ENCODE measurements at places on chromosomes 13 and 19. TPM values are rescaled to one million over a fixed set of nuclear protein-coding genes. Genes with fewer than 3 reads are reported as not detected.
A peak's percentile ranks its signal among the peaks of the same experiment; 100 is the strongest.

DNA sequence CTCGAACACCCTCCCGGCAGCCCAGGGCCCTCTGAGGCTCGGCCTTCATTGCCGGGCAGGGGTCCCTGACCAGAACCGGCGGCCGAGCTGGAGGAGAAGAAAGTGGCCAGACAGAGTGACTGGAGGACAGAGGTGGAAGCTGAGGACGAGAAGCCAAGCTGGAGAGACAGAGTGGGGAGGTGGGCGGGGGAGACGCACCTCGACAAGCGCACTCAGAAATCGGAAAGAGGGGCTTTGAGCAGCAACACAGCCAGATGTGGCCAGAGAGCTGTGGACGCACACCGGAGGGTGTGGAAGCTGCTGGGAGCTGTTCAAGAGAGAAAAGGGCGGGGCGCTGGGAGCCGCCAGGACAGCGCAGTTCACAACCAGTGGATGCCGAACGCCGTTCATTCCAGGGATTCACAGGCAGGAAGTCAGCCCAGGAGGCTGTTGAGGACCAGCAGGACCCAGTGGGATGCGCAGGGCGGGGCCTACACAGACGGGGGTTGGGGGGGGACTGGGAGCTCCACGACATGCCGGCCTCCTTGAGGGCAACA is 28.2 kb upstream of the C13orf46 start:
- no peaks in the 10 kb centered on the region for H3K36me3 ChIP-seq
- no peaks in the 10 kb centered on the region for H3K27me3 ChIP-seq
- no peak overlapping the region for H3K4me3 ChIP-seq
- DNase-seq, result no peak

DNA sequence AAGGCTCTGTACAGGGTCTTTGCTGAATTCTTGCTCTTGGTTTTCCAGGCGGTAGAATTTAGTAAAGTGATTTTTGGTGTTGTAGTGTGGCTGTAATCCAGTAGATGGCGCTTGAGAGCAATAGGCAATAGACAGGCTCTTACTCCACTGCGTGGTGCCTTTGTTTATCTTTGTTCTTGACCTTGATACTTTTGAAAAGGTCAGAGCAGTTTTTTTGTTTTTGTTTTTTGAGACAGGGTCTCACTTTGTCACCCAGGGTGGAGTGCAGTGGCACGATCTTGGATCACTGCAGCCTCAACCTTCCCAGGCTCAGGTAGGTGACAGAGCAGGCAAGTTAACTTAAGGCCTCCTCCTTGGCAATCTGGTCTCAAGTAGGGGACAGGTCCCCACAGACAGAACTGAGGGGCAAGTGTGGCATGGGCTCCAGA is 12.2 kb upstream of the LILRA5 start:
- H3K36me3 ChIP-seq, result no peaks in the 10 kb centered on the region
- no peak overlapping the region for H3K27ac ChIP-seq
- no peak overlapping the region for H3K4me3 ChIP-seq
- H3K27me3 ChIP-seq, result no peaks in the 10 kb centered on the region
- no peak for DNase-seq
- no peaks in the 10 kb centered on the region for H3K4me1 ChIP-seq

DNA sequence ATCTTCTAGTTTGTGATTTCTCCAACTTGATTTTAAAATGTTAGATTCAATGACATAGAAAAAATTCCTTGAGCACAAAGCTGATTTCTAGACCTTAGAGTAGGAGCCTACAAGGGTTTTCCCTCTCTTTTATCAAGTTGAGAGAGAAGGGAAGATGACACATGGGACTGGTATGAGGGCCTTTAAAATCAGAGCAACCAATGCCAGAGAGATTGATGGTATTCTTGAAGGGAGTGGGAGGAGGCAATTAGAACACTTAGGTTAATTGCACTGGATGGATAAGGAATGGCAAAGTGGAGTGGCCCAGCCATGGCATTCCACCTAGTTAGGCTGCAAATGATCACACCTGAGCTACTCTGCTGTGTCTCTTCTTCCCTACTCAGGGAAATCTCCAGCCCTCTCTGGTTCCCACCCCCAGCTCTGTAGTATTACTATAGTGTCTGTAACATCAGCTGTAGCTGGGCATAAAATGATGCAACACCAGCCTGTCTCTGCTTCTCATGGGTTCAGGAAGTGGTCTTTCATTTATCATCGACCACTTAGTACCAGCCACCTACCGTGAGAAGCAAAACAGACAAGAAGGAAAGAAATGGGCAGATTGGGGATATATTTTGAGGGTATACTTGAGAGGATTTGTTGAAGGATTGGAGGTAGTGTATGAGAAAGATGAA is 333.6 kb downstream of the DLEU7 start:
- no peak for DNase-seq
- no peaks in the 10 kb centered on the region for H3K27me3 ChIP-seq
- no peaks in the 10 kb centered on the region for H3K36me3 ChIP-seq

Gene NOTCH3
- 166 TPM for total RNA-seq

DNA sequence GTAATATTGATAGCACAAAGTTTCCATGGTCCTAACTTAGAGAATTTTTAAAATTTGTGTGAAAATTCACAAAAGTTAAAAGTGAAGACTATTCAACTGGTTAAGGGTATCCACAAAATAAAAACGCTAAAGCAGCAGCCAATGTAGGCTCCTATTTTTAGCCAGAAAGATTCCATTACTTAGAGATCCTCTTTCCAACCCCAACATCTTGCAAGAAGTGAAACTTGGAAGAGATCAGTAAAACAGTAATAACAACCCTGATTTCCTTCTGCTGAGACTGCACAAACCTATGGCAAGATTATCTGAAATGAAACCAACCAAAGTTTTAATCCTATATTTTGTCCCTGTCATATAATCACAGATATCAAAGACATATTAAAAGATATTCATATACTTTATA is 8.5 kb downstream of the TBC1D4 start:
- H3K36me3 ChIP-seq, result no peaks in the 10 kb centered on the region
- no peak overlapping the region for H3K4me3 ChIP-seq
- H3K27ac ChIP-seq, result no peak overlapping the region
- H3K27me3 ChIP-seq, result no peaks in the 10 kb centered on the region
- no peak for DNase-seq

DNA sequence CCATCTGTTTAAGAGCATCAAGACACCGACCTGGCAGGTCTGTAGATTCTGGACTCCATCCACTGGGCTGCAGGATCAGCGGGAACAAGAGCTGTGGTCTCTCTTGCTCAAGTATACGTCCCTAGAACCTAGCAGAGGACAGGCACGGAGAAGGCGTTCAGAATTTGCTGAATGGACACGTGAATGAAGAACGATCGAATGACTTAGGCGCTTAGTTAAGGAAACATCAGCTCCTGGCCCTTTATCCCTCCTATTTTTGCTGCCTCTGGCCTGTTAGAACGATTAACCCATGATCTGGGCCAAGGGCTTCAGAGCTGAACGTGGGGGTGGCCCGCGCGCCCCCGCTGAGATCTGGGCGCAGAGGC is 953 bp downstream of the DZIP1 start:
- H3K4me1 ChIP-seq, result no peaks in the 10 kb centered on the region
- H3K36me3 ChIP-seq, result no peaks in the 10 kb centered on the region
- H3K27ac ChIP-seq, result peak overlapping the region; percentile 84
- H3K4me3 ChIP-seq, result peak overlapping the region; percentile 67
- H3K27me3 ChIP-seq, result no peaks in the 10 kb centered on the region

DNA sequence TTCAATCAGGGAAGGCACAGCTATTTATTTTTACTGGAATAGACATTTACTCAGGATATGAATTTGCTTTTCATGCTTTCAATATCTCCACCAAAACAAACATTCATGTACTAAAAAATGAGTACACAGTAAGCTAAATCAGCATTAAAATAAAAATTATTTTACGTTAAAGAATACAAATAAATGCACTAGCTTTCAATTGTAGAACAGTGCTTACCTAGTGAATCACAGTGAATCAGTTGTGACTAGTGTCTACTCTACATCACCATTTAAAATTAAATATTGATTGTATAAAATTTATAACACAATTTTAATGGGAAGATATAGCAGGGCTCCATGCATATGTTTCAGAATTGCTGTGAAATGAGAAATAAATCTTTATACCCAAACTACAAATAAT is 929.6 kb upstream of the ATXN8OS start:
- DNase-seq, result no peak
- H3K27ac ChIP-seq, result no peak overlapping the region
- no peaks in the 10 kb centered on the region for H3K4me1 ChIP-seq
- H3K4me3 ChIP-seq, result no peak overlapping the region
- H3K27me3 ChIP-seq, result no peaks in the 10 kb centered on the region

GRCh38 chr13:37241786-37242185 is 136.3 kb upstream of the CSNK1A1L start:
- H3K27me3 ChIP-seq, result no peaks in the 10 kb centered on the region
- no peak overlapping the region for H3K27ac ChIP-seq
- DNase-seq, result no peak
- no peaks in the 10 kb centered on the region for H3K36me3 ChIP-seq
- H3K4me1 ChIP-seq, result no peaks in the 10 kb centered on the region

DNA sequence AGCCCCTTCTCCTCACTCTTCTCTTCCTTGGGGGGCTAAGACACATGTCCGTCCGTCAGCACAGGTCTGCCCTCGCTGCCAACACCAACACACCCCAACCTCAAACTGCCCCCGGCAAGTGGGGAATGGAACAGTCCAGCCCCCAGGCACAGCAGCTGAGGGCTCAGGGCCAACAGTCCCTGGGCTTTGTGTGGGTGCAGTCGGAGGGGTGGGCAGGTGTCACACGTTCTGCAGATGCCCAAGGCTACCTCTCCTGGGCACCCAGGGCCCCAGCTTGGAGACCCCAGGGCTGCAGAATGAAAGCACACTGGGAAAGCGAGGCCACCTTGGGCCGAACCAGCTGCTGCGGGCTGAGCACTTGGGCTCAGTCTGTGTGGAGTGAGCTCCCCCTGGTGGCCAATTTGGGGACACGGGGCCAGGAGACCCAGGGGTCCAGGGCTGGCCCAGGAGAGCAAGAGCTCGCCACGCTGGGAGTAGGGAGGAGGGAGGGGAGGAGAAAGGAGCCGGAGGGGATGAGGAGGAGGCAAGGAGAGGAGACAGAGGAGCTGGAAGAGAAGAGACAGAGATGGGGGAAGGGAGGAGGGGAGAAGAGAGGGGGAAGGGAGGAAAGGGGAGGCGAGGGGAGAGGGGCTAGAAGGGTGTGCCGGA is 14.0 kb upstream of the ATP8B3 start:
- H3K27me3 ChIP-seq, result no peaks in the 10 kb centered on the region
- H3K4me1 ChIP-seq, result no peaks in the 10 kb centered on the region
- H3K27ac ChIP-seq, result peak overlapping the region; percentile 34
- peak; percentile 77 for DNase-seq

Gene DCT
- not detected for total RNA-seq

DNA sequence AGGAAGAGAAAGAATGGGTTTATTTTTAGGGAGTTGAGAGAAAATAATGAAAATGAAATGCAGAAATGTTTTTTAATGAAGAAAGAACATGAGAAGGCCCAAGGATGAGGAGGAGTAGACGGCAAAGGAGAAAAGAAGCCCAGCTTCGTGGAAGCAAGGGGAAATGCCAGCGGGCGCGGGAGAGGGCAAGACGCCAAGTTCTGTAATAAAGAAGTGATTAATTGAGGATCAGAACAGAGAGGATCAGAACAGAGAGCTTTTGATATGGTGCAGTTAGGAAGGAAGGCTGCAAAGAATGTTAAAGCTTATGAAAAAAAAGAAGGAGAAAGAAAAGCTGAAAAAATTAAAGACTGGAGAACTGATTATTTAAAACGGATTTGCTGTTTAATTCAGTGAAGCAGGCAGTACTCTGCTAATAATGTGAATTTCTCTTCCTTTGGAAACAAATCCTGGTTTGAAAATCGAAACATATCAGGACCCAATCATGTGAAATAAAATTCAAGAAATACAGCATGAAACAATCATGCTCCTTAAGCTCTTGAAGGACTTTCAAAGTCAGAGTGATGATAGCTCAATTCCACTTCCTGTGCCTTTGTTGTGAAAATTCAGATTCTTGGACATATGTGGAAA is 99.3 kb upstream of the SOX1 start:
- H3K4me1 ChIP-seq, result no peaks in the 10 kb centered on the region
- H3K27ac ChIP-seq, result no peak overlapping the region
- no peak for DNase-seq
- H3K4me3 ChIP-seq, result no peak overlapping the region
- H3K36me3 ChIP-seq, result no peaks in the 10 kb centered on the region
- peaks cover 14% of the 10 kb centered on the region for H3K27me3 ChIP-seq

Data from uterus (tissue), 4 donors.